SW 1271 (cell line): ENCODE measurements at places on chromosomes 6 and 20.
A peak's percentile ranks its signal among the peaks of the same experiment; 100 is the strongest.

GRCh38 chr20:40568200-40568599 is 120.8 kb downstream of the MAFB start:
- DNase-seq = no peak

DNA sequence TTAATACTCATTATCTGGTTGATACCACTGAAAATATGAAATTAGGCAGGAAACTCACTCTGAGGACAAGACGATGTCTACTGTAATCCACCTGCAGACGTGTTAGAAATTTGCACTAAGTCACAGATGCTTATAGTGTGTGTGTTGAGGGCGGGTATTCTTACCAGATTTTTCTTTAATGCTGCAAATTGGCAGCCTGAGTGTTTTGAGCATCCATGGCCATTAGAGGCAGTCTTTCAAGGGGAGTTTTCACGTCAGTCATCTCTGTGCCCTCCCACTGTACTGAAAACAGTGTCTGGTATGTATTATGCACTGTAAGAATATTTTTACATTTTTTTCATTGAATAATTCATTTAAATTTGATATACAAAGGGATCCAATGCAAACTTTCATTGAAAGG is 266.5 kb upstream of the QKI start:
- DNase-seq = no peak

GRCh38 chr6:30507849-30508827 is 18.8 kb downstream of the HLA-E start:
- DNase-seq = no peak

GRCh38 chr6:2973676-2974075 is 2.3 kb upstream of the SERPINB6 start:
- no peak for DNase-seq

- DNase-seq = no peak
These were observed 209.5 kb downstream of the SAMD5 start for GRCh38 chr6:147717991-147718390.

DNA sequence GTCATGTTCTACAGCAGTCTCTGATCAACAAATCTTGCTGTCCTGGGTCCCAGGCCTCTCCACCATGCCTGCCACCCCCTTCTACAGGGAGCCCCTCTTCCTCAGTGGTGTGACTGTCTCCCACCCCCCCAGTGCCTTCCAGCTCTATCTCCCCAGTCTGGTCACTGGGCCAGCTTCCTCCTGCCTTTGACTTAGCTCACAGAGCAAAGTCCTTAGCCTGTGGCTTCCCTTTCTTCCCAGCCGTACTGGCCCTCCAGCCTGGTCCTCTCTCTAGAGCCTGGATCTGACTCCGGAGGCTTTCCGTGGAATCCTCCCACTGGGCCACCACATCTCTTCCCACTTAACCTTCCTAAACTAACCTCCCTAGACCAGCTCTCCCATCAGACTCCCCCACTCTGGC is 17.0 kb downstream of the MAPK13 start:
- no peak for DNase-seq

DNA sequence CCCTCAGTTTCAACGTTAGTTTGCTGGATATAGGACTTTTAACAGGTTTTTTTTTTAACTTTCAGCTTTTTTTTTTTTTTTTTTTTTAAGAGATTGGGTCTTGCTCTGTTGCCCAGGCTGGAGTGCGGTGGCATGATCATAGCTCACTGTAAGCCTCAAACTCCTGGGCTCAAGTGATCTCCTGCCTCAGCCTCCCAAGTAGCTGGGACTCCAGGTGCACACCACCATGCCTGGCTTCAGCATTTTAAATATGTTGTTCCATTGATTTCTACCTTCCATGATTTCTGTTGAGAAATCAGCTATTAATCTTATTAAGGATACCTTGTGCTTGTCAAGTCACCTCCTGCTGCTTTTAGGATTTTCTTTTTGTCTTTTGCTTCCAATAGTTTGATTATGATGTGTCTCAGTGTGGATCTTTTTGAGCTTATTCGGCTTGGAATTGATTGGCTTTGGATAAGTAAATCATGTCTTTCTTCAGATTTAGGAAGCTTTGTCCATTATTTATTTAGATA is 52.0 kb downstream of the CDYL start:
- no peak for DNase-seq

DNA sequence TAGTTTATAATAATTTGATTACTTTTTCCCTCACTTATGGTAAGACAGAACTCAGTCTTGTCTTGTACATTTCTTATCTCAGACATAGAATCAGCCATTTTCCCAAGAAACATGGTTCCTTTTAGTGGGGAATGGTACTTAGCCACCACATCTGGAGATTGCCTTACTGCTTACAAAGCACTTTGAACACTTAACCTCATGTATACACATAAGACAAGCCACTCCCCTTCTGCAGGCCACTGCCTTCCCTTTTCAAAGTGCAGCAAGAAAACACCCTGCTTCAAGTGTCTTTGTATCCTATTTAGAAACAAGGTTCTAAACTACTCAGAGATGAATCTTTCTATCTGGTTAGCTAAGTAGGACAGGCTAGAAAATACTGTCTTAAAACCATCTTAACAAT is 159.2 kb downstream of the UBE3D start:
- DNase-seq = no peak

DNA sequence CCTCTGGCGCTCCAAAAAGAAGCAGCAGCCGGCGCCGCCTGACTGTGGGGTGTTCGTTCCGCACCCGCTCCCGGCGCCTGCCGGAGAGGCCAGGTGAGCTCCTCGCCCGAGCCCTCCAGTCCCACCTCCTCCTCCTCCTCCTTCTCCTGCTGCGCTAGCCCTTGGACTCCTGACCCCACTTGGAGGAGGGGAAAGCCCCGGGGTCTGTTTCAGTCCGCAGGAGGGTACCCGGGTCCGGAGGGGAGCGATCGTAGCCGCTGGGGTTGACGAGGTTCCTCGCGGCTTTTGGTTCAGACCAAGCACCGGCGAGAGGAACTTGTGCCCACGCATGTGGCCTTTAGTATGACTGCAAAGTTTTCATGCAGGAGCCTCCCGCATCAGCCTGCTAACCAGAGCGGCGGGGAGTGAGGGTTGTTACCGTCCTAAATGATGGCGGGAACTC is 493 bp downstream of the CRYBG1 start:
- no peak for DNase-seq

DNA sequence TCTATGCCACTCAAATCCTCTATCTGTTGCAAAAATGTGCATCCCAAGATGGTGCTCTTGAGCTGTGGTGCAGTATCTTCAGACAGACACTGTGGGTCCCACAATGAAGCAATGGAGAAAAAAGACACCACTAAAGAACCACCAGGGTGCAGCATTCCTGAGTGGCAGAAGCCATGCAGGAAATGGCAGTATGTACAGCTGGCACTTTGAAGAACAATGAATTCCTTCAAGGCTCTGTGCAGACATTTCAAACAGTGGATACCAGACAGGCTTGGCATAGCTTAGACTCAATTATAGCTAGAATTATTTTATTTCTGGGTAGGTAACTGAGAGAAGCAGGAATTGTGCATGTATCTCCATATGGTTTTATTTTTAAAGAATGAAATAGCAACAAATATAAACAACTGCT is 24.0 kb upstream of the HDAC2 start:
- peak; percentile 88 for DNase-seq
